Stimulated activated CD4-positive, alpha-beta T cell treated with anti-CD3 and anti-CD28 coated beads, Interleukin-1b, Interleukin-23, amount 100 ng/mL, for 1 hour (primary cell): ENCODE measurements at places on chromosomes 5 and 9.
A peak's percentile ranks its signal among the peaks of the same experiment; 100 is the strongest.

DNA sequence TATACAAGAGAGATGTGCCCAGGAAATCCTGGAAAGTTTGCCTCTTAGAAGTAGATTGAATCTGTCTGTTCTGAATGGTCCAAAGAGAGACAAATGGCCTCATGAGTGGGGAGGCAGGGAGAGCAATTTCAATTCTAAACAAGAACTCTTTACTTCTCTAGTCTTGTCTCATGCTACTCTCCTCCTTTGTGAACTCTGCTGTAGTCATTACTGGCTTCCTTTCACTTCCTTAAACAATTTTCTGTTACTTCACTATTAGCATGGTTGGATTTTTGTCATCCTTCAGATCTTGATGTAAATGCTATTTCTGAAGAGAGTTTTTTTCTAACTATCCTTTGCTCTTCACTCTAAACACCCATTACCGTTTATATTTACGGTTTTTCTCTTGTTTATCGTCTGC lies 54.0 kb upstream of the GRIN3A start:
- DNase-seq, result no peak

- no peak for DNase-seq
Measured at GRCh38 chr9:121071756-121072421, 2.9 kb upstream of the CNTRL start.

DNA sequence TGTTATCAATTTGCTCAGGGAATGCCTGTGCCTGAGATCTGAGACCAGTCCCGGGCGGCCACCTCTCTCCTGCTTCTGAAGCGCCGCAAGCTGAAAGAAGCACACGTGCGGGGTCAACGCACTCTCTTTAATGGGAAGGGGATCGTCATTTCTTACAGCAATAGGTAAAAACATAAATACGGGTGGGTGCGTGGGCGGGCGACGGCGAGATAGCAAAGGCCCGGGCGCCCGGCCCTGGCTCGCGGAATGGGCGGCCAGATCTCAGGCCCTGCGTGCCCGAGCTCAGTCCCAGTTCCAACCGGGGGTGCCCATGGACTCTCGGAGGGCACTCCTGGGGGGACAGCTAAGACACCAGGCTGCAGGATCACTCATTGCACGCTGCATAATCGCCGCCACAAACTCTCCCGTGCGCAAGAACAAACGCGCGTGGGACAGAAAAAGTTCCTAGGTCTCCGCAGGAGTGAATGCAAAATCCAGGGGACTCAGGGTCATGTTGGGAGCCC lies 3.0 kb downstream of the NKX2-5 start:
- DNase-seq, result no peak

- DNase-seq, result no peak
Measured at GRCh38 chr9:105735366-105735765, 41.0 kb downstream of the TMEM38B start.

DNA sequence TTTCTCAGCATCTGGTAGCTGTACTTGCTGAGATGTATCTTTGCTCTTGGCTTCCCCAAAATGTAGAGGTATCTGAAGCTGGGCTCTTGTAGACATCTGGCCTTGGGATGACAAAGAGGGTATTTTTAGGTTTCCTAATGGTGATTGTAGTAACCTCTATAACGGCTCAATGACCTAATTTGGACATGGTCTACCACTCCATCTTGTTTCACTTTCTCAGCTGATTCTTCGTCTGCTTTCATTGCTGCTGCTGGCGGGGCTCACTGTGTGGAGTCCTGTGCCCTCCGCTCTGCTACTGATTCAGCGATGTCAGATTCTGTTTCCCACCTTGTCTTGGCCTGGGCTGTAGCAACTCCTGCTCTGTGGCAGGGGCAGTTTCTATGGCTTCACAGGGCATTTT lies 12.7 kb upstream of the MARCHF11 start:
- no peak for DNase-seq

- no peak for DNase-seq
Measured at GRCh38 chr9:27423915-27424710, 100.0 kb upstream of the IFNK start.

- DNase-seq, result peak; percentile 81
Measured at GRCh38 chr9:92716557-92716956, 46.6 kb upstream of the IPPK start.

DNA sequence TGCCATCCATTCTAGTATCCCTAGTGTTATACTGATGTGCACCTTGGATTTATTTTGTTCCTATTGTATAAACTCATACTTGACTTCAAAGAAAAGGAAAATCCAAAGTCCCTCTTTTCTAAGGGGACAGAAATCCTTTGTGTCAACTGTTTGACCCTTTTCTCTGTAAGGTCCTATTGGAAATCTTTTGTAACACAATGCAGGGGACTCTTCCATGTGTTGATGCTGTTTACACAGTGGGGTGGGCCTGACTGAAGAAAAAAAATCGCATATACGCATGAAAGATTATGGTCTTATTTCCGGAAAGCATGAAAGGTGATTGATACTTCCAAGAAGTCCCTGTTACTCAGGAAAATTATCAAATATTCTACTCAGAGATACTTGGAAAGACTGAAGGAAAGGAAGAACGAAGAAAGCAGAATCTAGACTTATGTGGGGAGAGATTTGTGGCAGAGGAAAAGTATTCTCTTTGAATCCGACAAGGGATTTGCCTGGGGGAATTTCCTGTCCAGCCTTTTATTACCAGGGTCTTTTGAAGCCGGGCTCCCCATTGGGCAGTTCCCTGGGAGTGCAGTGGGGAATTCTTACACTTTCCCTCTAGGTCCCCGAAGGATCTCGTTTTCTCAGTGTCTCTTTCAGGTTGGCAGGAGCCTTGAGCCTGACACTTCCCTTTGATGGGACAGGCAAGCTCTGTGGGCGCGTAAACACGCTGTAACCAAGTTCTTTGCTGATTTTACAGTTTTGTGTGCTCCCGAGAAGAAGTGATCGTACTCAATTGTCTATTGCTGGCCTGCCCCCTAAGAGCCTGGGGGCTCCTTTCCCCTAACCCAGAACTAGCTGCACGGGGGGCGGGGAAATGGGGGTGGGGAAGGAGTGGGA lies 779 bp upstream of the VCAN start:
- DNase-seq, result no peak
